ENCODE measurements at places on chromosomes 12 and 14. TPM values are rescaled to one million over a fixed set of nuclear protein-coding genes. Genes with fewer than 3 reads are reported as not detected.

The SLC16A7 gene
- total RNA-seq, result 60.2 TPM

DNA sequence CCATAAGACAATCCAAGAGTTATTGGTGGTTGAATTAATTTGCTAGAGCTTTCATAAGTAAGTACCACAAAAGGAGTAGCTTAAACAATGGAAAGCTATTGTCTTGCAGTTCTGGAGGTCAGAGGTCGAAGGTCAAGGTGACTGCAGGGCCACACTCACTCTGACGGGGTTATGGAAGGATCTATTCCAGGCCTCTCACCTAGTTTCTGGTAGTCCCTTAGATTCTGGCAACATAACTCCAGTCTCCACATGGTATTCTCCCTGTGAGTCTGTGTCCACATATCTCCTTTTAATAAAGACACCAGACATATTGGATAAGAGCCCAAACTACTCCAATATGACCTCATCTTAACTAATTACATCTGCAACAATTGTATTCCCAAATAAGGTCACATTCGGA lies 273.4 kb downstream of the FOXN3 start:
- DNase-seq, result no peak

GRCh38 chr14:90733139-90733808 lies 83.0 kb downstream of the TTC7B start:
- DNase-seq, result no peak

DNA sequence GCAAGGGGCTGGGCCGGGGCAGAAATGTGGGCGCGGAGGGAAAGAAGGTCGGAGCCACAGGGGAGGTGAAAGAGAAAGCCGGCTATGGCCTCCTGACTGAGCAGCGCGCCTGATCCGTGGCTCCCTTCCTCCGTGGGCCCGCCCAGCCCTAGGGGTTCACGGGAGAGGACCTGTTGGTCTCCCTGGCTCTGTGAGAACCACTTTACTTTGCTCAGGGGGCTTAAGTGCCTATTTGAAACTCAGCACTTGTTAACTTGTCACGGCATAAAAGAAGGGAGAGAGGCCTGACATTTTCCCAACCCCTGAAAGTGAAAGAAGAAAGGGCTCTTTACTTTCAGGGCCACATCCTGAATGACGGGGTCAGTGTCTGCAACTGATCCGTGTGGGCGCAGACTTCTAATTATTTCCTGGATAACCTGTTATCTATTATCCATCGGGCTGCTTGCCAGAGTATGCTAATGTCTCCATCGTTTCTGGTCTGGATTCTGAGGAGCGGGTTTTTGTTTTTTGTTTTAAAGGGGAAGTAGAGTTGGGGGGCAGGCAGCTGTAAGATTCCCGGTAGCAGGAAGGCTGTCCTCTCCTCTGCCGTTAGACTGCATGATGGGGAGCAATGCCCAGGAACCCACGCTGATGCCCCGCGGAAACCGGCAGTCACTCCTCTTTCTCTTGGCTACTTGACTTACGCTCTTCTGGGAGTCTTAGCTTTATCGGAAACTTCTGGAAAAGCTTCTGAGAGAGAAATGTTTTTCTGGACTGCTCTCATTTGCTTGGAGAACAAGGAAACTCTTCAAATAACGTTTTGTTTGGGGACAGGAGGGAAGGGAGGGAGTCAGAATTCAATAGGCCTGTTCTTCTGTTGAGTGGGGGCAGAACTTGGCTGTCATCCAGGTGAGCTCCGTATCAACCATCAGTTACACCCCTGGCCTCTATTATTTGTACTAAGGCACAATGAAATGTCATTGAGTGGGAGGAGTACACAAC lies 127.7 kb upstream of the MAX start:
- DNase-seq, result peak; percentile 76

- DNase-seq, result no peak
Observed at GRCh38 chr14:64363265-64363846, 24.8 kb upstream of the MTHFD1 start.

Data from aorta (tissue), 5 donors.